ENCODE measurements at places on chromosomes 13 and 19.

DNA sequence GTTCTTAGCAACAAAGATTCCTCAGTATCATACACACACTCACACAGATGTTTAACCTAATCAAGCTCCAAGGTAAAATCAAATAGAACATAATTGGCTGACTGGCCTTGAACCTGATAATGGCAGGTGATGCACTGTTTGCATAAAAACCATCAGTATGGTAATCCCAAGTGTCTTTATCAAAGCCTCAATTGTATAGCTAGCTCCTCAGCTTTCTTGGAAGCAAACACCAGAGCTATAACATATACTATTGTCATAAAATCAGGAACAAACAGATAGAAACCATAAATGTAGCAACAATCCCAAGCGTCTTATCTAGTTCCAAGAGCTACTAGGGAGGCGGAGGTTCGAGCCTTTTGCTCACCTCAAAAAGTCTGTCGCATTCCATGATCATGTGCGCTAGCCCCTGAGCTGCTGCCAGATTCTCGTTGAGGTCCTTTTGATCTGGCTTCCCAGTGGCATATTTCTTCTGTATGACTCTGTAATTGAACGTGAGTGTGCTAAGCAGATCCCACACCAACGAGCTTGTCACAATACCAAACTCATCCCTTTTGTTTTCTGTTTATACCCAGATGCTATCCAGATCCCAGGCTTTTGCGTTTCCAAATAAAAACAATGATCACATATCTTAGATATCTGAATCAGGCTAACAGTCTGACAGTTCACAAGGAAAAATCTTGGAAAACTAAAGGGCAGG, 95.3 kb downstream of the KL start:
- DNase-seq, result no peak

- DNase-seq, result no peak
These were observed 100.0 kb upstream of the PCDH9 start for GRCh38 chr13:67330149-67330548.

- no peak for DNase-seq
These were observed 18.8 kb downstream of the FLT1 start for GRCh38 chr13:28475916-28476725.

- no peak for DNase-seq
These were observed 1347.3 kb downstream of the PCDH9 start for GRCh38 chr13:65882810-65883209.

DNA sequence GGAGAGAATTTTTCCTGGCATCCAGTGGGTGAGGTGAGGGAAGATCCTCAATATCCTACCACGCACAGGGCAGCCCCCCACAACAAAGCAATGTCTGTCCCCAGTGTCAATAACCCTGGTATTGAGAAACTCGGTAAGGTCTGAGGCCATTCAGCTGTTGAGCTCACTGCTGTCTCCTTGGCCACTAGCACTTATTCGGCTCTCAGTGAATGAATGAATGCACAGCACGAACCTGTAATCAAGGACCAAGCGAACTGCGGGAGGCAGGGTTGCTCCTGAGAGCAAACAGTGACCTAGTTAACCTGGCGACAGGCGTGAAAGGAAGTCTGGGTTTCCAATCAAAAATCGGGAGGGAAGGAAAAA, 640 bp downstream of the ZSCAN5A start:
- no peak for DNase-seq

GRCh38 chr19:33740811-33741396, 55.8 kb upstream of the KCTD15 start:
- no peak for DNase-seq

DNA sequence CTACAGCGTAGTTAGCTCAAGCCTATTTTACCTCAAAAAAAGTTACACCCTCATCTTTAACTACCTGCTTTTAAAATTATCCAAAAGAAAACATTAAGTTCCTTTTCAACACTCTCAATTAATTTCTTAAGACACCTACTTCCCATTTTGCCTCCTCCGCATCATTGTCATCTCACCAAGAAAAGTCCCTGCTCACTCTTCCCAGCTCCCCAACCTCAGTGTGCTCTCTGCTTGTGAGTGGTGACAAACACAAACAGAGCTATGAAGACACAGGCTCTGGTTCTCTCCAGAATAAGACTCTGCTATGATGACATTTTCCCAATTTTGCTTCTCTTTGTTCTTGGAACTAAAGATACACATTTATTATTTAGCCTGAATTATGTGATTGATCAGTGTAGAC, 385.1 kb upstream of the HTR2A start:
- DNase-seq, result no peak

GRCh38 chr13:52067237-52067636, 42.7 kb downstream of the UTP14C start:
- DNase-seq, result no peak

- no peak for DNase-seq
These were observed 321.1 kb upstream of the EDNRB start for GRCh38 chr13:78239714-78240113.

Data from CD4-positive, alpha-beta T cell treated with Interleukin-6 at 100 ng/mL for 8 hours (primary cell).